ENCODE measurements at places on chromosomes 5 and 9.

- DNase-seq, result no peak
Measured at GRCh38 chr5:36982146-36982545, 105.6 kb downstream of the NIPBL start.

- no peak for DNase-seq
Measured at GRCh38 chr5:133376986-133377385, 235.4 kb downstream of the FSTL4 start.

DNA sequence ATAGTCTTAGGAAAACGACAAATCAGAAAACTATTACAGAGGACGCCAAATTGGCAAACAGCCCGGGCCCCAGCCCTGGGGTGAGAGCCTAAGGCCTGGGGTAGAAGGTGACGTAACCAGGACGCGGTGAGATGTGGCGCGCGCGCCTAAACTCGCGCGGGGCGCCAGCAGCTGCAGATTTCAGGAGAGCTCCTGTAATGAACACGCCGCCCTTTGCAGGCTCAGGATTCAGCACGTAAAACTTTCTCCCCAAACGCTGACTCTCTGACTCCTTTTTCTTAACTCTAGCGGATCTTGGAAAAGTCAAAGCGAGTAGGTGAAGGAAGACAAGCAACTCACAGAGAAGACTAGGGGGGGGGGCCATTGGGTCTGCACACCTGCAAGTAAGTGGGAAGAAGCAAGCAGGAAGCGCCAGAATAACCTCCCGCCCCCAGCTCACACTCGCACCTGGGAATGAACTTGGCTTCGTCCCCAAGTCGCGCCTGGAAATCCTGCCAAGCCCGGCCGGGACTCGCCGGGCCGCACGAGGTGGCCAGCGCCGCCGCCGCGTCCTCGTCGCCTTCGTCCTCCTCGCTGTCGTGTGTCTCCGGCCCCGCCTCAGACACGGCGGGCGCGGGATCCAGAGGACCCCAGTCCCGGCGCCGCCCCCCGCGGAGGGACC is 822 bp downstream of the RASEF start:
- DNase-seq, result no peak

DNA sequence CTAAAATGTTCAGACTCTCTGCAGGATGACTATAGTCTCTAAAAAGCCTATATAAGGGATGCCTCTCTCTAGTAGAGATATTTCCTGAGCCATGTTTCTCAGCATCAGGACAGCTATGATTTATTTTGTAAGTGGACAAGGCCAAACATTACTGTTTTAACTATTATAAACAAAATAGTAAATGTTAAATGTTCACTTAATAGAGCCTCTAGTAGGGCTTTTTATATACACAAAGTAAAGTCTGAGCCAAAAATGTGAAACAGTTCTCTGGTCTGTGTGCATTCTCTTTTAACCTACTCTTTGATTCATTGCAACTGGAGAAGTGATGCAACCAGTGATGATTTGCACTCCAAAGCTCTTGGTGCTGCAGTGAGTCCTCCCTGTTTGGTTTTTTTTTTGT is 220.5 kb downstream of the GDNF start:
- DNase-seq, result no peak

- no peak for DNase-seq
Measured at GRCh38 chr5:116507051-116507537, 67.5 kb downstream of the SEMA6A start.

DNA sequence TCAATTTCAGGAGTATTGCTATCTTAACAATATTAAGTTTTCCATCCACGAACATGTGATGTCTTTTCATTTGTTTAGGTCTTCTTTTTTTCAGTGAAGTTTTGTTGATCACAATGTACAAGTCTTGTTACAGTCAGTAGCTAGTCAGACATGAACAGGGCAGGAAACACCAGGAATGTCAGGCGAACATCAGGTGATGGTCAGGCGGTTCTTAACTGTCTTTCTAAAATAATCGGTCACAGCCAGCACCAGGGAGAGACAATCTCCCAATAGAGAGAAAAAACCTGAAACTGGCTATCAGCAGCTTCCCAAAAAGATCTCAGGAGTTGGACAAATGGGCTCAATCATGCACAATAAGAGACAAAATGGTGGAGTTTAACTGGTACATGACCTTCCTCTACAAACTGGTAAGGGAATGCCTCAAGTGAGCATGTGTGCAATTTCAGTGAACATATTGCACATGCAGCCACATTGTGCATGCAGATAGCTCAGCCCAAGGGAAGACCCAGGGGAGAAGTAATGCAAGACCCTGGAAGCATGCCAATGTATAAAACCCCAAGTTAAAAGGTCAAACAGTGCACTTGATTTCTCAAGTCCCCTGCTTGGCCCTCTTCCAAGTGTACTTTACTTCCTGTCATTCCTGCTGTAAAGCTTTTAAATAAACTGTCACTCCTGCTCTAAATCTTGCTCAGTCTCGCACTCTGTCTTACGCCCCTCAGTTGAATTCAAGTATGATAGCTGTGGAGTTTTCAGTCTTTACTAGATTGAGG is 176.1 kb upstream of the RASEF start:
- DNase-seq, result no peak

GRCh38 chr9:32424616-32425015 is 40.2 kb downstream of the ACO1 start:
- DNase-seq, result no peak

- no peak for DNase-seq
Measured at GRCh38 chr9:70773579-70773978, 347.8 kb downstream of the TRPM3 start.

- no peak for DNase-seq
Measured at GRCh38 chr9:76756268-76756640, 8.0 kb upstream of the PCA3 start.

DNA sequence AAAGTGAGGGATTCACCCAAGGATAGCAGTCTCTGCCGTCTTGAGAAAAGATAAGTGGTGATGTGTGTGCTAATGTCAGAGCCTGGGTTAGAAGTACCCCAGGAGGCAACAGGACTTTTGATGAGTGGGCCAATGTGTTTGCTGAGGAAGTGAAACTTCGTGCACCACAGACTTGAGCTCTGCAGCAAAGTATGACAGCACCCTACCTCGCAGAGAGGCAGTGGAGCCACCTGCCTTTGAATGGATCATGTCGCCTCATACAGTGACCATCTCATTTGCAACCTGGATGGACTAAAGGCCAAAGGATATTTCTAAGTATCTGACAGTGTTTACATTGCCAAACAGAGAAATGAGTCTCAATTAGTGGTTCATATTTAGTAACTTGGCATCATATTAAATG is 593.9 kb upstream of the GRAMD2B start:
- DNase-seq, result no peak

GRCh38 chr9:38318759-38319495 is 73.6 kb upstream of the ALDH1B1 start:
- DNase-seq, result no peak

DNA sequence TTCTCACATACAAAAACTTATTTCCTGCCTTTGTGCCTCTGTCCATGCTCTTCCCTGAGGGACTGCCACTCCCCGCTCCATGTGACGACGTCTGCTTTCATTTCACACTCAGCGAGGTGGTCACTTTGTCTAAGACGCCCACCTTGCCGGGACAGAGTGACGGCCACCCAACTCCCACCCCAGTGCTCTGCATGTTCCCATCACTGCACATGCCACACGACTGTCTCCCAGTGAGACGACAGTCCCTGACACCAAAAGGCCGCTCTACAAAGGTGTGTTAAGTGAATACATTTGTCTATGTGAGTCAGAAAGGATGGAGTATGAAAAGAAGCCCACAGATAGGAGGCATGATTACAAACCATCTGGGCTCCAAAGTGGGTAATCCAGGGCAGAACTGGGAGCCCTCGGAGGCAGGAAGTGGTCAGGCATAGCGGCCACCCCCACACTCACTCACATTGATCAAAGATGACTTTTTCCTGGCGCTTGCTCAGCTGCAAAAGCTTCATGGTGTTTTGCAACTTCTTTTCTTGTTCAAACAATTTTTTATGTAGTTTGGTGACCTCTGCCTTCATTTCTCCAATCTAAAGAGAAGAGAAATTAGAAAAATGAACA is 185.8 kb downstream of the CDK5RAP2 start:
- DNase-seq, result no peak

DNA sequence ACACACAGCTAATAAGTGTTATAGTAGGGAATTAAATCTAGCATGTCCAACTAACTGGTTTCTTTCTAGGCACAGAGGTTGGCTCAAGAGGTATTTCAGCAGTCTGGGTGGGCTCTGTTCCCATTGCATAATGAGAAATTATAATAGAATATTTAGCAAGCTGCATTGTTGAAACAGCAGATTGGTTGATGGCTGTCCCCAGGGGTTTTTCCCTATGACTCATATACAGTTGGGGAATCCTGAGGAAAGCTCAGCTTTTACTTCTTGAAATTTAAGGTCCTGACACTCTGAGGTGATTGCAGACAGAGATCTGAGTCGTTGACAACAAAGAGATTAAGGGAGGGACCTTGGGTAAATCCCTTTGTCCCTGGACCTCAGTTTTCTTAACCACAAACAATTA is 38.3 kb upstream of the TNFSF8 start:
- no peak for DNase-seq

GRCh38 chr5:133744051-133744959 is 132.0 kb upstream of the FSTL4 start:
- peak; percentile 26 for DNase-seq

DNA sequence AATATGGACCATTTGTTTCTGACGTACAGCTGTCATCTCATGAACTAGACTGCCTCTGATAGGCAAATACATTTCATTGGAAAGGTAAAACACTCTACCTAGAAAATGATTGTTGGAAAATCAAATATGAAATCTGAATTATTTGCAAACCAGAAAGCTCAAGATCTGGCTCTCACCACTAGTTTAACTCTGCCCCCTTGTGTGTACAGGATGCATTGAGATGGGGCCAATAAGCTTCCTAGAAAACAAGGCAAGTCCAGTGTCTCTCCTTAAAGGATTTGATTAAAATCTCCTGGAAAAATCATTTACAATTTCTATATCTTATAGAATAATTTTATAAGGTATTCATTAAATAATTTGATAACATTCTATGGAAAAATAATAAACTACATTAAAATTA is 311.9 kb upstream of the ANKH start:
- DNase-seq, result no peak

- DNase-seq, result no peak
Measured at GRCh38 chr5:57319628-57320027, 145.8 kb downstream of the GPBP1 start.

GRCh38 chr5:82057051-82057450 is 85.2 kb downstream of the ATG10 start:
- DNase-seq, result no peak

DNA sequence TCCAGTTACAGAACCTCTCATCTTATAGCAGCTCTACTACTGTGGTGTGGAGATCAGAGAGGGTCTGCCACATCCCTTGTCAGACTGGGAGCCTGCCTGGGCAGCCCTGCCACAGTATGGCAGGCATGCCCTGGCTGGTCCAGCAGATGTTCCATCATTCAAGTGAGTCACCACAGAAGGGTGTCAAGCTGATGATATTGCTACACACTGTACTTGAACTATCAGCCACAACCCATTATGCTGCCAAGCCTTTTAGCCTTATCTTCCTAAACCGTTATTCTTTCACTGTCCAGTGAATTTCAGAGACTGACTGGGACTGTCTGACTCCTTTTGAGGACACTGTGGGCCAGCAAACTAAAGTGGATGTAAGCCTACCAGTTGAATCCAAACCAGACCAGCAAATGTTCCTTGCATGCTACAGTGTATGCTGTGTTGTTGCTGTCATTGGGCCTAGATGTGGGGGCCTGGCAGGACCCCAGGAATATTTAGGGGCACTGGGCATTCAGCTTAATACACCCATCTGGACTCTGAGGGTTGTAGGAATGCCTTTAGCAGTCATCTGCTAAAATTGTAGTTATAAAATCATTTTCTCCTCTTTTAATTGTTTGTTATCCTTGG is 202.6 kb downstream of the NR3C1 start:
- no peak for DNase-seq

- DNase-seq, result peak; percentile 15
Measured at GRCh38 chr5:87949676-87950631, 318.7 kb downstream of the TMEM161B start.

- DNase-seq, result no peak
Measured at GRCh38 chr5:119212676-119213075, 141.8 kb downstream of the DMXL1 start.

- no peak for DNase-seq
Measured at GRCh38 chr5:160493806-160494338, 72.2 kb downstream of the PTTG1 start.

GRCh38 chr9:27276193-27277030 is 20.5 kb downstream of the EQTN start:
- DNase-seq, result no peak

- DNase-seq, result no peak
Measured at GRCh38 chr5:164235300-164235891, 730.0 kb downstream of the MAT2B start.

DNA sequence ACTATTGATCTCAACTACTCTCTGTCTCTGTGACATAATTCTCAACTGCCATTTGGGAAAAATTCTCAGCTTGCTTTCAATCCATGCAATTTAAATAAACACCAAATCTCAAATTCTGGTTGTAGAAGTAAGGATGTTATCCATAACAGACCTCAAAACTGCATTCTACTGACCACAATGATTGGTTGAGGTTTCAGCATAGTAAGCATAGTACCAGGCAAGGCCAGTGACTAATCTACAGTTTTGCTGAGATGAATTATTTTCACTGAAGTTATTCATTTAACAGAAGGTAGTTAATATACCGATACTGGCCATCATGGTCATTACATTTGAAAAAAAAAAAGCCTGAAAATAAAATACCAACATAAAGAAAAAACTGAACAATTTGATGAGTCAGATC is 488.0 kb upstream of the CDH18 start:
- DNase-seq, result no peak

- DNase-seq, result no peak
Measured at GRCh38 chr5:58201922-58202648, 257.8 kb downstream of the PLK2 start.

- DNase-seq, result no peak
Measured at GRCh38 chr5:141603923-141604717, 14.7 kb downstream of the DIAPH1 start.

GRCh38 chr5:146441896-146442295 is 5.2 kb upstream of the TCERG1 start:
- no peak for DNase-seq

DNA sequence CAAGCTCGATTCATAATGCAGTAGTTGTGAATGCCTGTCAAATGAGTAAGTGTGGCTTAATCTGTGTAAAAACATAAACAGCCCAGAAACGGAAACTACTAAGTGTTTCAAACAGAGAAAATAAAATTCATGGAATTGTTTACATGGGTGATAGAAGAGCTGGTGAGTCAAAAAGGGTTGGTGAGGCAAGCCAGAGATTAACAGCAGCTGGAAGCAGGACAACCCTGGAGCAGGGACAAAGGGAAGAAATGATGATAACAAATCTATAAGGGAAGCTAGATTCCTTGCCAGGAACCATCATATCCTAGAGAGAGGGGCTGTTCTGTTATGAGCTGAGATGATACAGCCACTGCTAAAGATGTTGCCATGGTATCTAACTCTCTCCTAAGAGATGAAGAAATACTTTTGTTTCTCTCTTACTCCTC is 18.0 kb upstream of the PRR16 start:
- no peak for DNase-seq

GRCh38 chr9:133551446-133551845 is 16.9 kb downstream of the ADAMTSL2 start:
- DNase-seq, result no peak

- DNase-seq, result no peak
Measured at GRCh38 chr9:33460854-33461253, 12.9 kb downstream of the NOL6 start.

GRCh38 chr5:135393691-135394090 is 5.3 kb downstream of the MACROH2A1 start:
- DNase-seq, result no peak

Measured in nucleus accumbens (tissue), 56 donors.